Activated naive CD4-positive, alpha-beta T cell treated with Interleukin-2 at 50 U/mL for 16 hours (primary cell): ENCODE measurements at places on chromosomes 1 and 21.

DNA sequence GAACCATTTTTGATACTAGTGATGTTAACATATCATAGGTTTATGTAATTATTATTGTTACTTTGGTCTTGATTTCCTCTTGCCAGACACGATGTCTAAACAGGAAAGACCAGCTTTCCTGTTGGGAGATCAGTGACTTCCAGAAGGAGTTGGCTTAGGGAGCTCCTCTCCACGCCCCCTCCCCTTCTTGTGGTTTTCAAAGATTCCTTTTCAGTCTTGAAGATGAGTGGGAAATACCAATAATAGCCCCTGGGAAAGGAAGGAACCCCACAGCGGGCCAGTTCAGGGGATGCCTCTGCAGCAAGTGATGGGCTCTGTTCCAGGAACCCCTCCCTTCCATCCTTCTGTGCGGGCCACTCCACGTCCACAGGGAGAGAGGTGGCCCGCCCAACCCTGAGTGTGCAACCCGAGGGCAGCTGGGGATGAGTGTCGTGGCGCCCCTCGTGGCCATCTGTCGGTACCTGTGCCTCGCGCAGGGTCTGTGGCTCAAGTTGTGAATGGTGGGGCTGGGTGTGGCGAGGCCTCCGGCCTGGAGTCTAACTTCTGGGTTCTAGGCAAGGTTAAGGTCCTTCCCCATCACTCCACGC lies 65.7 kb downstream of the TLR5 start:
- DNase-seq, result no peak

GRCh38 chr1:216794586-216794985 lies 71.4 kb upstream of the ESRRG start:
- no peak for DNase-seq

GRCh38 chr1:85617633-85618100 lies 37.1 kb downstream of the CCN1 start:
- no peak for DNase-seq

GRCh38 chr1:226485192-226485591 lies 63.4 kb upstream of the STUM start:
- no peak for DNase-seq

DNA sequence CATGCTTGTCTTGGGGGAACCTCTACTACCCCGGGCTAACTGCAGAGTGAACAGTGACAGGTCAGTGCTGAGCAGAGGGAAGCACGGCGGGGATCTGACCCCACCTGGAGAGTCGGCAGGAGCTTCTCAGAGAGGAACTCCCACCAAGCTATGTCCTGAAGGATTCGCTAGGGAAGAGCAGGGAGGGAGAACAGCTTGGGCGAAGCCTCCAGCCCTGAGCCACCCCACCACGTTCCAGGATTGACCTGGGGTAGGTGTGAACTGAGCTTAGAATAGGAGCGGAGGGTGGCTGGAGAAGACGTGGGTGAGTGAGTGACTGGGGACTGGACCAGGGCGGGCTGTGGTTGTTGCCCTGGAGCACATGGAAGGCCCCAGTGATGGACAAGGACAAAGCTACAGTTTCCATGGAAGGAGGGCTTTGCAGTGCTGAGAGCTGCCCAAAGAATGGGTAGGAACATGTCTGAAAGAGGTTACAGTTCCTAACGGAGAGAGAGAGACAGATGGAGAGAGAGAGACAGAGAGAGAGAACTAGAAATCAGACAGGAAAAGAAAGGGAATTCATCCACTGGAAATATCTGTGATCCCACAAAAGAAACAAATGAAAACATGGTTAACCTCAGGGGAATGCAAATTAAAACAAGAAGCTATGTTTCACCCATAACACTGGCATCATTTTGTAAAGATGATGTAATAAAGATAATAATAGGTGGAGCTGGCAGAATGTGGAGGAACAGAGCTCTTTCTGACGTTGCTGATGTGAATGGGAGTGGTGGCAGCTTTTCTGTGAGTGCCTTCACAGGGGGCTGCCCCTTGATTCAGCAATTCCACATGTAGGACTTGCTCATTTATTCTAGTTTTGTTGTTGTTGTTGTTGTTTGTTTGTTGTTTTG lies 17.2 kb downstream of the BSND start:
- no peak for DNase-seq

DNA sequence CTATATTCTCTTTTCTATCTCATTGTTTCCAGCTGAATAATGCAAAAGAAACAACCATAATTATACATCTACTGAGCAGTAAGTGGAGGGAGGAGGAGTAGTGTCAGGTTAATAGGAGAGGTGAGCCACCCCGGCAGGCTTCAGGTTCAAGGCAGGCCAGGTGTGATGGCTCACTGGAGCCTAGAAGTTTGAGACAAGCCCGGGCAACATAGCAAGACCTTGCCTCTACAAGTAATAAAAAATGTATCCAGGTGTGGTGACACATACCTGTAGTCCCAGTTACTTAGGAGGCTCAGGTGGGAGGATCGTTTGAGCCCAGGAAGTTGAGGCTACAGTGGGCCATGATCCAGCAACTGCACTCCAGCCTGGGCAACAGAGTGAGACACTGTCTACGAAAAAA lies 1.9 kb upstream of the DIP2A start:
- no peak for DNase-seq

GRCh38 chr1:205934788-205935187 lies 8.5 kb downstream of the SLC26A9 start:
- no peak for DNase-seq

- no peak for DNase-seq
Measured at GRCh38 chr1:206761159-206761768, 9.3 kb upstream of the IL19 start.

DNA sequence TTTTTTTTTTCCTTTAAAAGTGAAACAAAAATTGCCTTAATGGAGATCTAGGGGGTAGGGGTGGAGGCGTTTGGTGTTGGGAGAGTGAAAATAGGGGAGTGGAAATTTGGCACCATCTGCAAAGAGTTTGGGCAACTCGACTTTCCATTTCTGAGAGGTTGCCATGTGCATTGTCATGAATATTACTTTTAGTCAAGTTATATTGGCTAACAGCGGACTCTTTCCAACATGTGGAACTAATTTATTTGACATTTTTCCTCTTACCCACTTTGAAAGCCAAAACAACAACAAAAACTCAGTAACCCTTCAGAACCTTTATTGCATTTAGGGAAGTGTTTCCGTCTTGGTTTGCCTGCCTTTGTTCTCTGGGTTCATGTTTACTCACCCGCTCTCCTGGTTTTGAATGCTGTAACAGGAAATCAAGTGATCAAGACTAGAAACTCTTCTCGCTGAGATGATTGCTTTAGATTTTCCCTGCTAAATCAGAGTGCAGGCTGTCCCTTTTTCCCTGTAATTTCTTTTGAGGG lies 70.4 kb downstream of the CACHD1 start:
- DNase-seq, result no peak

DNA sequence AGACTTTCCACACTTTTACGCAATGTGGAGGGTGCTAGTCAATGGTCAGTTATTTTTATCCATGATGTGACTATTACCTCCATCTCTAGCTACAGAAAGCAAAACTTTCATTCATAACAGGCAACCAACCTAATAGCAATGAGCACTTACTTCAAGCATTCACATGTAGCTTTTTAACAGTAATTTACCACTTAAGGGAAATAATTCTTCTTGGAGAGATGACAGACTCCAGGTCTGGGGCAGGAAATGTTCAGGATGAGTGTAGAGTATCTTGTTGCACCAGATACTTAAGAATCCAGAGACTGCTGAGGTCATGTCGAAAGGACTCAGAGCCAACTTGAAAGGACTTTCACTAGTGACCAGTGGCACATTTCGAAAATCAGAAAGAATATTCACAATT lies 347.6 kb downstream of the CHRM3 start:
- no peak for DNase-seq

GRCh38 chr1:192869308-192869940 lies 60.6 kb downstream of the RGS2 start:
- DNase-seq, result no peak

- DNase-seq, result no peak
Measured at GRCh38 chr1:150577557-150578271, 1.7 kb downstream of the MCL1 start.

GRCh38 chr1:39631361-39632322 lies 7.8 kb downstream of the HEYL start:
- DNase-seq, result no peak

DNA sequence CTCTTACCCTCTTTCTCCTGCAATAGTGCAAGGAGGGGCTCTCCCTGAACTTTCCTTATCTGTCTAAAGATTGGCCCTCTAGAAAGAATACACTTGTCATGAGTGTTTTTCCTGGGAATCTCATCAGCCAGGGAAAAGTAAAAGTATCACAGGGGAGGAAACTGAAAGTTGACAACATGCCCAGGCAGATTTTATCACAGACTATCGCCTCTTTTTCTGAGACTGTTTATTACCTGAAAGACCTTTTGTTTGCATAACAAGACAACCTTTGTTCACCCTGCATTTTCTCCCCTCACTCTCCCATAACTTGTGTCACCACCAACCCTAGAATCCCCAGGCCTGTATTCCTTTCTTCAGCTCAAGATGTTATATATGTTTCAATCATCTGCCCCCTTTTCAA lies 794.7 kb upstream of the ADAMTS5 start:
- no peak for DNase-seq
